Activated CD4-positive, alpha-beta T cell treated with anti-CD3 and anti-CD28 coated beads for 48 hours (primary cell): ENCODE measurements at places on chromosomes 12 and 14.

DNA sequence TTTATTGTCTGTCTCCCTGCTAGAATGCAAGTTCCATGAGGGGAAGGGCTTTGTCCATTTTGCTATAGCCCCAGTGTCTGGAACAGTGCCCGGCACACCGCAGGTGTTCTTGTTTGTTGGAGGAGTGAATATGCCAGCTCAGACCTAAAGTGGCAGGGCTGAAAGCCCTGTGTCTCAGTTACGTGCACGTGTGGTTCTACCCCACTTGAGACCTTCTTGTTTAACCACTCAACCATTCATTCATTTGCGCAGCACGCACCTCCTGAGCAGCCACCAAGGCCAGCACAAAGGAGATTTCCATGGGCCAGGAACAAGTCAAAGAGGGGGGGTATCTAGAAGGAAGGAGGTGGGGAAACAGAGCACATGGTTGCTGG lies 338.0 kb upstream of the FKBP4 start:
- no peak for DNase-seq

DNA sequence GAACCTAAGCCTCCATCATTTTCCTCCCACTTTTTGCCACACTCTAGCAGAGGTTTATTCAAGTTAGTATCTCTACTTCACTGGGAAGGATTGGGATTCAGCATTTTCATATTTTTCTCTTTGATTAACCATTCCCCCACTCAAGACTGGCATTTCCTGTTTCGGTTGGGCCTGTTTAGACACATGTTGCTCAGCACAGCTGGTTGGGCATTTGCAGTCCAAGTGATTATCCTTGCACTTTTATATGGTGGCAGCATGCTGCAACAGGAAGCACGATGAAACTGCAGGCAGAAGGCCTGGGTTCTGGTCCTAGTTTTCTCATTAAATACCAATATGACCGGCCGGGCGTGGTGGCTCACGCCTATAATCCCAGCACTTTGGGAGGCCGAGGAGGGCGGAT lies 182.9 kb upstream of the GRIN2B start:
- DNase-seq, result no peak

DNA sequence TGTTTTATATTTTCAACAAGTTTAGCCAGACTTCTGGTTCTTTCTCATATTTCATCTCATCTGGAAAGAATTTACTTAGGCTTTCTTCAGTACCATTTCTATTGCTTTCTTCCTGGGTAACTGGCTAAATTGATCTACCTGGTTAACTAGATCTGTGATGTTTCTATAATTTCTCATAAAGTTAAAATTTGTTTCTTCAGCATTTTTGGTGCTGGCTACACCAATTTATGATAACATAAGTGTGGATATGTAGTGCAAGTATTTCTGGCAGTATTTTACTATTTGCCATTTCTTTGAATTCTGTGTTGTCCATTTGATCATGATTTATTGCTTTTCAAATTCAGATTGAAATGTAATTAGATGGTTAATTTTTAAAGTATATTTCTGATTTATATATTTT lies 25.9 kb downstream of the ARHGAP5 start:
- no peak for DNase-seq

GRCh38 chr14:35576260-35576659 lies 42.3 kb downstream of the INSM2 start:
- no peak for DNase-seq

GRCh38 chr14:36507847-36508417 lies 12.1 kb downstream of the NKX2-1 start:
- no peak for DNase-seq

DNA sequence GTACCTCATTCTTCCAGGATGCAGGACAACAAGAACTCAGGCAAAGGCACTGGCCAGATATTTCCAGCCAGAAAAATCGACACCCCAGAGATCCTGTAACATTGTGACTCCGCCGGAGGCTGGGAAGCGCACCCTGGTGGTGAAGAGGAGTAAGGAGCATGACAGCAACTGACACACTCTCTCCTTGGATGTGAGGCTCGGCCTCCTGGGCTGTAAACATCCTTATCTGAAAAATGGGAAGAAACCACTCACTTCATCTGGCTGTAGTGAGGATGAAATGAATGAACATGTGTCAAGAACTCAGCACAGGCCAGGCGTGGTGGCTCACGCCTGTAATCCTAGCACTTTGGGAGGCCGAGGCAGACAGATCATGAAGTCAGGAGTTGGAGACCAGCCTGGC lies 27.5 kb downstream of the TCHP start:
- DNase-seq, result peak; percentile 62

GRCh38 chr14:101960225-101960624 lies 4.1 kb upstream of the DYNC1H1 start:
- DNase-seq, result peak; percentile 55

- no peak for DNase-seq
Observed at GRCh38 chr12:47718531-47718930, 6.8 kb downstream of the ENDOU start.

DNA sequence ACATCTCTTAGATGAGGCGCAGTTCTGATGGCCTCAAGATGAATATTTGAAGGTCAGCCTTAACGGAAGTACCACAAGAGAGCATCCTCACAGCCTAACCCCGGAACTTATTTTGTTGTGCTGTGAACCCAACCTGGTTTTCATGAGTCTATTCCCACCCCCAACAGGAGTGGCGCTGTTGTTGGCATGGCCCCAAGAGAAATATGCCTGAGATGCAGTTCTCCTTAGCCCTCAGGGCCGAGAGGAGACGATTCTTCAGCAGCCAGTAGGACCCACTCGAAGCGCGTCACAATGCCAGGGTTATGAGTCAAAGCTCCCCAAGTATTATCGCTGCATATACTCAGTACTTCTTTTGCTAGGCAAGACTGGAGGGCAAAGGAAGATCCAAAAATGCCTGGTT lies 24.5 kb upstream of the BCL11B start:
- DNase-seq, result no peak

GRCh38 chr12:123485756-123486155 lies 27.8 kb downstream of the SNRNP35 start:
- no peak for DNase-seq

DNA sequence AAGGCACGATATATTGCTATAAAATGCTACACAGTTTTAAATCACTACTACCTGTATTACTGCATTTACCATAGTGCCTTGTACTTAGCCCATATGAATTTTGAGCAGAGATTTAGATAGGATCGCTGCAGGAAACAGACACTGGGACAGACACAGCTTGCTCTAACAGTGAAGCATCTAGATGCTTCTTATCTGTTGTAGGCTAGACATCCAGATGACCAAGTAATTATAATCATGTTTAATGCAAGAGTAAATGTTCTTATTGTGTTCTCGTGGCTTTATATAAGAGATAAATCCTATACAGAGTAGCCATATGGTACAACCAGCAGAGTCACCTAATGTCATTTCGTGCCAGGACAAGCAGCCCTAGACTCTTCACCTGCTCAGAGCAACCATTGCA lies 92.8 kb downstream of the ASCL1 start:
- DNase-seq, result no peak

DNA sequence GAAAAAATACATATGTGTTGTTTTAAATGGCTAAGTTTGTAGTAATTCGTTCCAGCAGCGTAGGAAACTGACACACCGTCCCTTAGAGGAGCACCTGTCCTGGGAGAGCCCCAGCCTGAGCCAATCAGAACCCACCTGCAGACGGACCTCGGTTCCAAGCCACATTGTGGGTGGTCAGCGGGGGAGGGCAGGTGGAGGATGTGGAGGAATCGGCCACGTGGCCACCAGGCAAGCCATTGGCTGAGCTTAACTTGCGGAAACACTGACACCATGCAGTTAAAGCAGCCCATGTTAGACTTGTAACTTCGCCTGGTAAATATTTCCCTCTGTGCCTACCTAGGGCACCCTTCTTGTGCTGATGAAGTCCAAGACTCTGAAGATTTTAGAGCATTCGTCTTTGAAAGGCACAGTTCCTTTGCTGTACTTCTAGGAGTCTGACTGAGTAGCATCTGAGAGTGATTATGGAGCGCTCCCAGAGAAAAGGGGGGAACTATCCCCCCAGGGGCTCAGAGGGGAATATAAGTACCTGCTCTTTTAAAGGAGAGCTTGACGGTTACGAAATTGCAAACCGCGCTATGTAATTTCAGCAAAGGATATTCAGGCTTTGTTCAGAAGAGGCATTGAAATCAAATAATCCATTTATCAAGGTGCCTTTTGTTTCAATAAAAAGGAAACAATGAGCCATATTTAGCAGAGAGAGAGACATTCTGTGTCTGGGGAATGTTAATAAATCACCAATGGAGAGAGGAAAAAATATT lies 135.7 kb downstream of the TMEM132C start:
- DNase-seq, result no peak

DNA sequence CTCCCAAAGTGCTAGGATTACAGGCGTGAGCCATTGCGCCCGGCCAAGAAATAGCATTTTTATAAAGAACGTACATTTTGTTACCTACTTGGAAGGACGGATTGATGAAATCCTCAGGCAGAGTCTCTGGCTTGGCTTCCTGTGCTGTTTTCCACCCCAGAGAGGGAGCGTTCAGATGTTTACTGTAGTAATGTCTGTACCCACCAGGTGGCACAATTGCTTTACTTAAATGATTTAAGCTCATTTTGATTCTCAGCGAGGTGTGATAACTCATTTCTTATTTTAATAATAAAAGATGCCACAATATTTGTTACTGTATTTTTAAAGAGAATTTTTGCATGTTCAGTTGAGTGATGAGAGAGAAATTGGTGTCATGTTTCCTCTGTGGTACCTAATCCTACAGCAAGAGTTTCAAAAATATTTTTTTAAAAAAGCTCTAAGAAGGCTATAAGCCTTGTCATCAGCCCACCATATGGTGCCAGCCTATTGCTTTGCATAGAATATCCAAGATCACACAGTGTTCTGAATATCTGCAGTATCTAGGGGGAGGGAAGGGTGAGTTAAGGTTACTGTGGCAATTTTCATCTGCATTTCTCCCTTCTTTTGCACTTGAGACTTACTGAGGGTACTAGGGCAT lies 82.6 kb upstream of the TRAF3 start:
- DNase-seq, result peak; percentile 72

DNA sequence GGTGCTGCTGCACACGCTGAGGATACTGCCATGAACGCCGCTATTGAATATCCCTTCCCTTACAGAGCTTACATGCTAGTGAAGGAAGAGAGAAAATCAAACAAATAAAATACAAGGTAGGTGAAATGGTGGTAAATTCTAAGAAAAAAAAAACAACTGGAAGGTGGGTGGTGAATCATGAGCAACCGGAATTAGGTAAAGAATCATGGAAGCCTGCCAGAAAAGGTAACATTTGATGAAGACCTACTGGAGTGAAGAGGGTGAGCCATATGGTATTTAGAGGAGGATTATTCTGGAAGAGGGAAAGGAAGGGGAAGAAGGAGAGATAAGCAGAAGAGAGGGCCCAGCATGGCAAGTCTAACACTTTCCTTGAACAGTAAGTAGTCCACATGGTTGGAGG lies 76.1 kb downstream of the LRIG3 start:
- no peak for DNase-seq

- no peak for DNase-seq
Observed at GRCh38 chr12:1888923-1889322, 29.5 kb downstream of the CACNA2D4 start.

GRCh38 chr12:103771466-103771865 lies 69.6 kb downstream of the NT5DC3 start:
- peak; percentile 7 for DNase-seq

- no peak for DNase-seq
Observed at GRCh38 chr14:47539031-47539461, 136.4 kb downstream of the MDGA2 start.

GRCh38 chr14:94646481-94646880 lies 34.3 kb downstream of the SERPINA3 start:
- no peak for DNase-seq

GRCh38 chr12:19203539-19204506 lies 74.3 kb downstream of the PLEKHA5 start:
- no peak for DNase-seq

GRCh38 chr12:121905746-121906145 lies 12.6 kb upstream of the CFAP251 start:
- DNase-seq, result no peak

DNA sequence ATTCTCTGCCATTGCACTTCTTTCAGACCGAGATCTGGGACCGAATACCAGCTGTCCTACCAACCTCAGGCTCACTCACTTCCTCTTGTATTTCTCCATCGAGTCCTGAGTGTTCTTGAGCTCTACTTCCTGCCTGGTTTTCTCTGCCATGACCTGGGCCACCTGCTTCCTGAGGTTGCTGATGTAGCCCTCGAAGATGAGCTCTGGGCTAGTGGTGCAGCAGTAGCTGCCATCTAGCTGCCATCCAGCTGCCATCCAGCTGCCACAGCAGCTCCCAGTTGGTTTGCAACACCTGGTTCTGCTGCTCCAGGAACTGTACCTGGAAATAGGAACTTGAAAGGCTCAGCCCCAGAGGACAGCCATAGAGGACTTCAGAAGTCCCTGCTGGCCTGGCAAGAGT lies 15.0 kb upstream of the KRT73 start:
- no peak for DNase-seq

- DNase-seq, result no peak
Observed at GRCh38 chr12:40566271-40566670, 126.0 kb upstream of the CNTN1 start.

DNA sequence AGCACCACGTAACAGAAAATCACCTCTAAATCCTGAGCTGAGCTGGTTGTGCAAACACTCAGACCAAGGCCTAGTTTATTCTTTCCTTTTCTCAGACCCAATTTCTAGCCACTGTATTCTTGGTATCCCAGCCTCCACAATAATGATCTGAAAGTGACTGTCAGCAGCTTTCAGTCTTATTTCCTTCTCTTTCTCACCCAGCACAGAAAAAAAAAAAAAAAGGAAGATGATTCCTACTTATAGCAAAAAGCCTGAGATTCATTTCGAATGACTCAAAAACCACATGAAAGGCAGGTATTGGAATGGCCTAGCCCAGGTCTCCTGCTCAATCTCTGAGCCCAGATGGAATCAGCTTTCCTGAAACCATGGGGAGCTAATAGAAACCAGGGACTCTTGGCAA lies 298.6 kb upstream of the PPFIA2 start:
- DNase-seq, result no peak

DNA sequence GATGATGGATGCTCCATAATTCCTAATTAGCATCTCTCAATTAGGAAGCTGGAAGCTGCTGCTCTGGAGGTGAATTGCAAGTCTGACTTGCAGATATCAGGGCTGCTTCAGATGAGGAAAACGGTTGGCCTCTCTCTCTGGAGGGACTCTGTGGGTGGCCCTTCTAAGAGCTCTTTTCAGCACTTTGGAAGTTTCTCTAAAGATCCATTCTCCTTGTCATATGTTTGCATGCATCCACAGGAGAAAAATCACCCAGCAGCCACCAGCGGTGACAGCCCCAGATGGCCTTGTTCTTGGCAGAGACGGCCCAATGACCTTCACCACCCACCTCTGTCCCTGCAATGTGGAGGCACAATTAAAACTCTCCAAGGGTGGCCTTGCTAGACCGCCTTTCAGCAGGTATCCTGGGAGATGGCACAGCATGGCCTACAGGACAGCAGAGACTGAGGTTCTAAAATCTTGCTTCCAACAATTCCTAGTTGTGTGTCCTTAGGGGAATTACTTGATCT lies 42.3 kb downstream of the KSR2 start:
- DNase-seq, result no peak

- DNase-seq, result peak; percentile 62
Observed at GRCh38 chr12:188910-189621, 24.9 kb downstream of the SLC6A12 start.

- DNase-seq, result no peak
Observed at GRCh38 chr14:36717363-36717762, 55.7 kb downstream of the PAX9 start.

- DNase-seq, result no peak
Observed at GRCh38 chr14:48731260-48731659, 854.9 kb downstream of the RPS29 start.

GRCh38 chr12:83527810-83528209 lies 841.1 kb downstream of the TMTC2 start:
- no peak for DNase-seq

GRCh38 chr14:105442125-105442524 lies 22.5 kb downstream of the MTA1 start:
- no peak for DNase-seq

GRCh38 chr12:64265839-64266238 lies 43.7 kb upstream of the KICS2 start:
- DNase-seq, result no peak
